Camera-type eye (tissue), 1 donor: ENCODE measurements at places on chromosomes 2 and 18. TPM values are rescaled to one million over a fixed set of nuclear protein-coding genes. Genes with fewer than 3 reads are reported as not detected.

ALLC gene
- 0.77 TPM for total RNA-seq

THUMPD2 gene
- total RNA-seq: 39.8 TPM

TUBB8B gene
- not detected for total RNA-seq

RAX gene
- 111 TPM for total RNA-seq

DIPK1C gene
- total RNA-seq: 25.5 TPM

SP140 gene
- 0.49 TPM for total RNA-seq

KIF5C gene
- total RNA-seq: 90.0 TPM

CNTNAP5 gene
- 16.3 TPM for total RNA-seq

MROH2A gene
- total RNA-seq: not detected

GPR39 gene
- 1.1 TPM for total RNA-seq

RAB6C gene
- total RNA-seq: 0.44 TPM

HNMT gene
- 29.9 TPM for total RNA-seq

RAD51AP2 gene
- 0.27 TPM for total RNA-seq

CCDC68 gene
- 14.3 TPM for total RNA-seq

SNED1 gene
- 16.0 TPM for total RNA-seq

VIL1 gene
- not detected for total RNA-seq

TMBIM1 gene
- total RNA-seq: 56.5 TPM

CSRNP3 gene
- 81.7 TPM for total RNA-seq

PJVK gene
- 6.2 TPM for total RNA-seq

ACTG2 gene
- total RNA-seq: 53.9 TPM

IL36A gene
- total RNA-seq: not detected
